ENCODE measurements at places on chromosomes 4 and X.

GRCh38 chr4:38241541-38241940 is 281.3 kb downstream of the PTTG2 start:
- DNase-seq, result no peak

DNA sequence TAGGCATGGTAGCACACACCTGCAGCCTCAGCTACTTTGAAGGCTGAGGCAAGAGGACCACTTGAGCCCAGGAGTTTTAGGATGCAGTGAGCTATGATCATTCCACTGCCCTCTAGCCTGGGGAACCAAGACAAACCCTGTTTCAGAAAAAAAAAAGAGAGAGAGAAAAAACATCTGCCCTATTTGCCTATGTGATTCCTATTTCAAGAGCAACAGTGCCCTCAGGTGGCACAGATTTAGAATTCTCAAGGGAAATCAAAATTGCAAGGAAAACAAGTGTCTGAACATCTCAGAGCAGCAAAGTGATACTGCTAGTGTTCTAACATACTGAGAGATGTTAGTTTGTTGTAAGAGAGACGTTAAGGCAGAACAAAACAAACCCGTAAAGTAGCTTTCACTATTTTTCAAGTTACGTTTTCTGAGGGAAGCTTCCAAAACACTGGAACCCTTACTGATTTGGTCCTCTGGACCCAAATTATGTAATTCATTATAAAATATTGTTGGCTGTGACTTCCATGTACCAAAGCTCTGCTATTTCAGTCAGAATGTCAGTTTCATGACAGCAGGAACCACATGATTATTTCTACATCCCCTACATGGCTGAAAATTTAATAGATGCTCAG is 7.9 kb downstream of the BDH2 start:
- DNase-seq, result no peak

- DNase-seq, result no peak
These were observed 11.5 kb upstream of the GATB start for GRCh38 chr4:151772274-151772673.

DNA sequence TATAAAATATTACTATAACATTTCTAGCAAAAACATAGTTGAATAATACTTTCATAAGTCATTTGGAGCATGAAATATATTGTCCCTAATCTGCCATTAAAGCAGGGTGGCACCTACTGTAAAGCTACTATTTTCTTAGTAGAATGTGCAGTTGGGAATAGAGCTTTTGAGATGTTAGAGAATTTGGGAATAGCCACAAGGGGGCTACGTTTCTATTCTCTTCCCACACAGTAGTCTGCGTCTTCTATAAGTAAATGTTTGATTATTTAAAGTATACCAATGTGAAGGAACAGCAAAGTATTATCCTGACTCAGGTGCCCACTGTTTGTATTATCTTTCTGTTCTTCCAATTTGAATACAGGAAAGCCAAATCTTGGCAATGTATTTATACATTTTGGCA is 323.2 kb upstream of the GIMD1 start:
- no peak for DNase-seq

DNA sequence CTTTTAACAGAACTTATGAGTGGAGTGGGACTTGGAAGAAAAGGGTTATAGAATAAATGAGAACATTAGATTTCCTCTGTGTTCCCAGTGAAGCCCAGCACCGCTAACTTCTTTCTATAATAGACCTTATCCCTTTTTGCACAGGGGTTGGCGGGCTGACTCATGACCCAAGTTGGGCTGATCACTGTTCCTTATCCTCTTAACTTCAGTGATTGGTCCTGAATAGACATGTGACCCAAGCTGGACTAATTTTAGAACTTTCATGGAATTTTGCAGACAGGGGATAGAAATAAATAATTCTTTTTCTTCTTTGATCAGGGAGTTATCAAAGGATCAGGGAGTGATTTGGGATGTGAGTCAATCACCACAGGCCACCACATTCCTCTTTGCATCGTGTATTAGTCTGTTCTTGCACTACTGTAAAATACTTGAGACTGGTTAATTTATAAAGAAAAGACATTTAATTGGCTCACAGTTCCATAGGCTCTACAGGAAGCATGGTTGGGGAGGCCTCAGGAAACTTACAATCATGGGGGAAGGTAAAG is 75.9 kb downstream of the UCHL1 start:
- DNase-seq, result no peak

DNA sequence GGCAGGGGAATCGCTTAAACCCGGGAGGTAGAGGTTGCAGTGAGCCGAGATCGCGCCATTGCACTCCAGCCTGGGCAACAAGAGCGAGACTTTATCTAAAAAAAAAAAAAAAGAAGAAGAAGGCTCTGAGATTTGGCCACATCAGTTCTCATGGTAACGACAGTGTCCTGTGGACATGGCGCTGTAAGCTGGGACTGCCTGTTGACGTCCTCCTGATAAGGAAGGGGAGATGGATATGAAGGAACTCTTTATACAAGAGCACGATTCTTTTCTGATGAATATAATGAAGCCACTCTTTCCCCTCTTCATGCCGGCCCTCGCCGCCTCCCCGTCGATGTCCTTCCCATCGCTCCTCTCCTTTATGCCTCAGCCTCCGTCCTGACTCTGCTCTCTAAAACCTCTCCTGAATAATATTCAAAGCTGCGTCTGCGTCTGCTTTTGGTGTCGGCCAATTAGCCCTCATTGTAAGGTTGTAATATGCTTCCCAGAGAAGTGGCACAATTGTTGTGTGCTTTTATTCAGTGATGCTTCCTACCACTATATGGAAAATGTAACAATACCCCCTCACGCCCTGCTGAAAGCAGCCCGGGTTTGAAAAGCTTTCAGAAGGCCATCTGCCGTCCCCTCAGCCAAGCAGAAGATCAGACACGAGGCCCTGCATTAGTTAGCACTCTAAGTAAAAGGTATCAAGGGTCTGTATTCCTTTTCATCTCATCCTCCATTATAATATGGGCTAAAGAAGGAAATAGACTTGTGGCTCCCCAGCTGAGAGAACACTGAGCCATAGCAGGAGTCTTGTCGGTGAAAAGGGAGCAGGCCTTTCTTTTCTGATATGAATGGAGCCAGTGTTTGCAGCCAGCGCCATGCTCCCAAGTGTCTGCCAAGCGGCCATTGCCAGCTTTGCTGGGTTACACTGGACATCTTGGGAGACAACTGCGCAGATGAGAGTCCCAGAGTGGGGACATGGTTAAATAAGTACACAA is 22.1 kb upstream of the SCOC start:
- DNase-seq, result no peak

- DNase-seq, result no peak
These were observed 216.4 kb upstream of the GYPA start for GRCh38 chr4:144356941-144357381.

GRCh38 chr4:103307453-103308247 is 109.5 kb upstream of the CENPE start:
- DNase-seq, result no peak

DNA sequence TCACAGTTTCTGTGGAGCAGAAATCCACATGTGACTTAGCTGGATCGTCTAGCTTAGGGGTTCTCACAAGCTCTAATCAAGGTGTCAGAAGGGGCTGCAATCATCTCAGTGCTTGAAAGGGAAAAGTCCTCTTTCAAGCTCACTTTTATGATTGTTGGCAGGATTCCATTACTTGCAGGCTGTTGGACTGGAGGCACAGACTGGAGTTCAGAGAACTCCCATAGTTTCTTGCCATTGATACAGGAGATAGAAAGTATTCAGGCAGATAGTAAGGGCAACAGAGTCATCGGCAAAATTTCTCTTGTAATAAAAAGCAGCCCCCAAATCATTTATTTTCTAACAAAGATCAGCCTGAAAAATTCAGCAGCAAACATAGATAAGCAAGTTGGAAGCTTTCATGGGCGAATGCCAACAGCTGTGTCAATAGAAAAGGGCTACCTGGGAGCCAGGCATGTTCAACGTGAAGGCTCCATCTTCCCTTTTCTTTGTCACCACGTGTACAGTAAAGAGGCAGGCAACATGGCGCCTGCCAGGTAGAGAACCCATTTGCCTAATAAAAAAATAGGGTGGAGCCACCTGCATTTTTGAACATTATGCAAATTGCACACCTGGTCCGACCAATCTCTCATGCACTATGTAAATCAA is 64.4 kb downstream of the CXCL13 start:
- no peak for DNase-seq

DNA sequence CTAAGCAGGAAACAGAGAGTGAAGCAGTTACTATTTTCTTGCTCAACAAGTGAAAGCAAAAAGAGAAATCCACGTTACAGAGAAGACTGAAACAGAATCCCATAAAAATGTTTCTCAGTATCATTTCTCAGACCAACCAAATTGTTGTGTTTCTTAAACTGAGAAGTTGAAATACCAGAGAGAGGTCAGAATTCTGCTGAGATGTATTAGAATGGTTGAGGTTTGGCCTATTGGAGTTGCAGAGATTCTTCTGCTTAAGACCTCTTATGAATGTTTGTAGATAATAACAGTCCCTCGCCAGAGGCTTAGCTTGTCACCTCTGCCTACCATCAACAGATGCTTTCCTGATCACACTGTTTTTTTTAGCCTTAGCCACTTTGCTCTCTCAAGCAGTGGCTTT is 481.4 kb downstream of the TRIML1 start:
- no peak for DNase-seq

DNA sequence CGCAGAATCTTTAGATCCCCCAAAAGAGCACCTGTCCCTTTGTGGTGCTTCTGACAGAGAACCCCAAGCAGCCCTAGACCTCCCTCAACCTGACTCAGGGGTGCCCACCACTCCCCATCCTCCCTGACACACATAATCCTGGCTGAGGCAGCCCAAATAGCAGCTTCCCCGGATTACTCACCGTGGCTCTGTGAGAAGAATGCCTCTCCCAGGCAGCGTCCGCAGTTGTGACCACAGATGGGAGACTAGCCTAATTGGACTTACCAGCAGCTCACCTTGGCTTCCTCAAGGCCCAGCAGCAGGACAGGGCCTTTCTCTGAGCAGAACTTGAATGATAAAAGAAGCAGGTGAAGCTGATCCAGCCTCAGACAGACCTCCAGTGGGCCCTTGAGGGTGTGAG is 10.3 kb upstream of the ODAPH start:
- DNase-seq, result no peak

DNA sequence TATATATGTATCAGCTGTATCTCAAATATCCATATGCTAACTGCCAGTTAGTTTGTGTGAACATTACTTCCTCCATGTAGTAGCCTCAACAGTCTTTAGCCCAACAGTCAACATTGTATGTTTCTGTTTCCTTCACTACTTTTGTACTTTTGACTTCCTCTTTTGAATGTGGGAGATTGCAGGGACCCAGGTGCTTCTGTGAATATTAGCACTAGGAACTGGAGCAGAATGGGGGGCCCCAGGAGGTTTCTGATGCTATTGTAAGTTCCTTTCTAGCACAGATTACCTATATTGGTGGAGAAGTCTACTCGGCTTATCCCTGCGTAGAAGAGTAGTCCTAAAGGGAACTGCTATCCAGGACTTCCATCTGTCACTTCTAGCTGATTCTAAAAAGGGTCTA is 2.3 kb downstream of the PLAC8 start:
- DNase-seq, result no peak

DNA sequence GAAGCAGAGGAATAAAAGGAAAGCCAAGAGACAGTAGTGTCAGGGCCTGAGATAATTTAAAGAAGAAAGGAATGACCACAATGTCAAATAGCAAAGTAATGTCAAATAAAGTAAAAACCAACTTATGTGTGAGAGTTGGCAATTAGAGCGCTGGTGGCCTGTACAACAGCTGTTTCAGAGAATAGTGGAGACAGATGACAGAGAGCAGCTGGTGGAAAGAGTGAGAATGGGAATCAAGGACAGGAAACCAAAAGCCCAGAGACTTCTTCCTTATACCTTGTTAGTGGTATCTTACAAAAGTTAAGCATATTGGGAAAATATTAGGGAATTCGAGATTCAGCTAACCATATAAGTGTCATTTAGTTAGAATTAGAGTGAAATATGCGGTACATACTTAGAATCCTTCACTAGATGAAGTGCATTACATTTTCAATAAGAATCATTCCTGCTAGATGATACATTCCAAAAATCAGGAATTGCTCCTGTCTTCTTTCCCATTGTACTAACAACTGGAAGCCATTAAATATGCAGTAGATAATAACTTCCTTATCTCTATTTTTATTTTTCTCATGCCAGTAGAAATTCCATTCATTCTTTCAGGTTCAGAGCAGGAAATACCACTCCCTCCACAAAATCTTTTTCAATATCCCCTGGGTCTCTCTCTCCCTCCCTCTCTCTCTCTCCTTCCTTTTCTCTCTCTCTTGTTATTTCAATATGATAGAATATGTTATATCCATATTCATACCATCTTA is 525.4 kb downstream of the CENPC start:
- DNase-seq, result no peak

GRCh38 chr4:16104520-16104919 is 20.7 kb upstream of the PROM1 start:
- DNase-seq, result no peak

- DNase-seq, result no peak
These were observed 33.7 kb downstream of the CD38 start for GRCh38 chr4:15811703-15812337.

- no peak for DNase-seq
These were observed 61.2 kb downstream of the TSC22D3 start for GRCh38 chrX:107714206-107714891.

GRCh38 chr4:10122236-10122932 is 5.8 kb upstream of the WDR1 start:
- DNase-seq, result no peak

DNA sequence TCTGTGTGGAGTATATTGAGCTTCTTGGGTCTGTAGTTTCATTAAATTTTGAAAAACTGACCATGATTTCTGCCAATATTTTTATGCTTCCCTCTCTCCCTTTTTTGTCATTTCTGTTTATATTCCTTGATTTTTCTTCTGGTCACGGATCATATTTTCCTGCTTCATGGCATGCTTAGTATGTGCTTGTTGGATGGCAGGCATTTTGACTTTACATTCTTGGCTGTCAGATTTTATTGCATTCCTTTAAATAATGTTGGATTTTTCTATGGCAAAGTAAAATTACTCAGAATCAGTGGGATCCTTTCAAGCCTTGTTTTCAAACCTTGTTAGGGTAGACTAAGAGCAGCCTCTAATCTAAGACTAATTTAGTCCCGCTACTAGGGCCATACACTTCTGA is 531.8 kb downstream of the IL15 start:
- no peak for DNase-seq

DNA sequence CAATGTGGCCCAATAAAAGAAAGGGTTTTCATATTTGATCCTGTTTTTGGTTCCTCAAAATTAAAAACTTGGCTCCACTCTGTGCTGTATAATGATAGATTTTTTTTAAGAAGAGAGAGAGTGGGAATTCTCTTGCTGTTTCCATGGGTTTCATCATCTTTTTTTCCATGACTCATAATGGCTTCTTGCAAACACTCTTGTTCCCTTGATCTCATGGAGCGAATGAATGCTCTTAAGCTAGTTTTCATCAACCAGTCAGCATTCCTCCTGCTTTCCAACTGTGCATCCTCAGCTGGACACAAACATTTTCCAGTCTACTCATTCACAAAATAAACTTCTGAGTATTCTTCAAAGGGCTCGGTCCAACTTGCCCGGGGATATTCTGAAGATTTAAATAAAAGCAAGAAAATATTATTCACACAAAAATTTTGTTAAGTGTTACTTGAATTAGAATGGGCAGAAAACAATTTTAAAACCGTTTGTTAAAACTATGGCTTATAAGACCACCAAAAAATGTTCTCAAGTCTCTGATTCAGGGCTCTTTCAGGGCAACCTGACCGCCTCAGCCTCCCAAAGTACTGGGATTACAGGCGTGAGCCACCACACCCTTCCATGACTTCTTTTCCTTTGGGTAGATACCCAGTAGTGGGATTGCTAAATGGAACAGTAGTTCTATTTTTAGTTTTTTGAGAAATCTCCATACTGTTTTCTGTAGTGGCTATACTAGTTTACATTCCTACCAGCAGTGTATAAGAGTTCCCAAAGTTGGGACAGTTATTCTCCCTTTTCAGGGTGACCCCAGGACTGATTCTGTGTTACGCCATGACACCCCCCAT is 64.7 kb downstream of the TMEM156 start:
- DNase-seq, result no peak
